Vagina (tissue), 2 donors: ENCODE measurements at places on chromosomes 6 and 20.

DNA sequence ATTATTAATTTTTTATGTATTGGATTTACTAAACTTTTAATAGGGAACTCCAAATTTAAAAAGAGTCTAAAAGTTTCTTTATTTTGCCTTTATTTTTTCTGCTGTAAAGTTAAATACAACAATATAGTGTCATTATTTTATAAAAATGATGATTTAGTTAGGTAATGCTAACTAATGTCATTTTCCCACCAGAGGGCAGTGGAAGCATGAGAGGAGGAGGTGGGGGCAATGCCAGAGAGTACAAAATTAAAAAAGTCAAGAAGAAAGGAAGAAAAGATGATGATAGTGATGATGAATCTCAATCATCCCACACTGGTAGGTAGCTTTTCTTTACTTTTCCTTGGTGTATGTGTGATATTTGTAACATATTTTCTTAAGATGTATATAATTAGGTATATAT, 20.2 kb upstream of the FHL5 start:
- no peak for DNase-seq

DNA sequence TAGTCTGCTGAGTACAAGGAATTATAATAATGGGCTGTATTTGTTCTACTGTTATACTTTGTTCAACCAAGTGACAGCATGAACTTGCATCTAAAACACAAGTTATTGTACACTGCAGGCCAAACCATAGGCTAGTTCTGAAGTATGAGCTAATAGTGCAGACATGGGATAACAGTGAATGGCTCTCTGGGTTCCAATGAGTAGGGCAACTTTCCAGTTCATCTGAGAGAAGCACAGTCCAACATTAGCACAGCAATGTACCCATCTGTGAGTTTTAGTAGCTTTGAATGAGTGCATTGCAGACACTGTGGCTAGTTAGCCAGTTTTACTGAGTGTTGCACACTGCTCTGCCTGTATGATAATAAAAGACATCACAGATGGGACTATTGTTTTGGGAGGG, 56.5 kb upstream of the FUT9 start:
- no peak for DNase-seq

- no peak for DNase-seq
Measured at GRCh38 chr20:46013829-46014516, 5.3 kb downstream of the MMP9 start.

GRCh38 chr6:101402622-101403031, 9.1 kb downstream of the GRIK2 start:
- no peak for DNase-seq

DNA sequence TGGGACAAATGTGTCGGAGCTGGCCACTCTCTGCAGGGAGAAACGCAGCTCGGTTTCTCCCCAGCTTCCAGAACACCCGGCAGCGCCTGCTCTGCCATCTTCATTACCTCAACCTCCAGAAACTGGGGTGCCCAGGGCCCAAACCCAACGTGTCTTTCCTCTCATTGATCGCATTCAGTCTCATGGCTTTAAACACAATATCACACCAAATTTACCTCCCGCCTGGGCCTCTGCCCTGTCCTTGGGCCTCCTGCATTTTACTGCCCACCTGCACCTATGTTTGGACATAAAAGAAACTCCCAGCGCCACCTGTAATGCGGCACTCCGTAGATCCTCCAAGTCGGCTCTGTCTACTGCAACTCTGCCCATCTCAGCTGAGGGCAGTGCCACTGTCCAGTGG, 22.2 kb downstream of the SERPINB6 start:
- DNase-seq, result no peak

GRCh38 chr20:57071283-57071731, 195.1 kb downstream of the BMP7 start:
- DNase-seq, result no peak

DNA sequence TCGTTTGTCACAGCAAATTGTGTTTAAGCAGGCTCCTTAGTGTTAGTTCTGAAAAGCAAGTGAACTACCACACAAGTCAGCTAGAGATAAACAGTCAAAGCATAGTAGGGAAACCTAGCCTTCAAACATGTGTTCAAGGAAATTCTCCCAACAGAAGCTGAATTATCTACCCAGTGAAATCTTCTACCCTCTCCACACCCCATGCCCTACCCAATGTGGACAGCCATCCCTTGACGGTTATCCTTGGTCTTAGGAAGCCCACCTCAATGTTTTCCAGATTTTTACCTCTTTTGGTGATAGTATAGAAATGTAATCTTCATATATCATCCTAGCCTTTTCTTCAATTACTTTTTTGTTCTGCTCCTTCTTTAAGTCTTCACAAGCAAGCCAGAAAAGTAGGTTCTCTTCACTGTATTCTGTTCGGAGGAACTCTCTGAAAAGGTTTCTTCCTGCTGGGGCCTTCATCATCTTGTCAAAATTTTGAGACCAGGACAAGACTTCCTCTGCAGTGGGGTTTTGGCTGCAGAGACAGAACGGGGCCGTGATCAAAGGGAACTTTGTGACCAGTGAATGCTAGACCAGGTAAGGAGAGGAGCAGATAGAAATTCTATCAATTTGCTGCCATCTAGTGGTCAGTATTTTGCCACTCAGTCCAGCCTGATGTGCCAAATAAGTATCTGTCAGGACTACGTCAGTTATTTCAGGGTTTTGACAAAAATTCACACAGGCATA, 21.6 kb upstream of the MTRF1L start:
- no peak for DNase-seq

DNA sequence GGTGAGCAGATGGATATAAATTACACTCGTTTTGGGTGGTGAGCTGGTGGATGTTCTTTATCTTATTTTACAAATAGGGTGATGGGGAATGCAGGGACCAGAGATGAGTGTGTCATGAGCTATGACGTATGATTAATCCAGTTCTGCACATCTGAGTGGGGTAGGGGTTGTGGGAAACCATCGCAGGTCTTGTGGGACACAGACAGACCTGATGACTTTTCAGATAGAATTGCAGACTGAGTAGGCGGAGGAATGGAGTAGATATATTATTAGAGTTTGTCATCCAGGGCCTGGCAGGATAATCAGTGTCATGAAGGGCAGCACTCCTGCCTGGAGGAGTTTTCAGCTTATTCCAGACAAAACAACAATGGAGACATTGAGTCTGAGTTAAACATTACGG, 12.9 kb upstream of the DSP start:
- no peak for DNase-seq

GRCh38 chr6:143009851-143010250, 50.8 kb upstream of the AIG1 start:
- no peak for DNase-seq

DNA sequence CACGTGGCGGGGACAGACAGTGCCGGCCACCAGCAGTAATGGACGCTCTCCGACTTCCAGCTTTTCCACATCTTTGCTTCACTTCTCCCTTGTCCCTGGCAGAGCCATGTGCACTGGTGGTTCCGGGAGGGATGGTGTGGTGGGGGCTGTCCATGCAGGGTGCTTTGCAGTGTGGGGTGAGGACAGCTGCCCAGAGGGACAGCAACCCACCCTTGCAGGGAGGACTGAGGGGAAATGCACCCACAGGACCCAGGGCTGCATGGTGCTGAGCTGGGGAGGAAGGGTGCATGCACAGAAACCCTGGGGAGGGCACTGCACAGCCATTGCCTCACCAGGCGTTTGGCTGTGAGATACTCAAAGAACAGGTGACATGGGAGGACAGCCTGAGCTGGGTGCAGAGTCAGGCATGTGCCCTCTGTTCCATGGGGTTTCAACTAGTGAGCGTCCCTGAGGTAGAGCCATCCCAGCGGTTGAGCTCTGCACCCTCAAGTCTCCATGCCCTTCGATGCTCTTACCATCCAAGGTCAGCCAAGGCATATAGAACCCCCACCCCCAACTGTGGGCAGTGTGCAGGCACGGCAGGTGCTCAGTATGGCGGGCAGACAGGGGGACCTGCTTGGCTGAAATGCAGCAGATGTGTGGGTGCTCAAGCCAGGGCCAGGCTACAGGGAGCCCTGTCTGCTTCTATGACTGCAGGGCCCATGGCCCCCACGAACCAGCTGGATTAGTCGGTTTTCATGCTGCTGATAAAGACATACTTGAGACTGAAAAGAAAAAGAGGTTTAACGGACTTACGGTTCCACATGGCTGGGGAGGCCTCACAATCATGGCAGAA, 239.7 kb downstream of the TTLL2 start:
- DNase-seq, result peak; percentile 62

DNA sequence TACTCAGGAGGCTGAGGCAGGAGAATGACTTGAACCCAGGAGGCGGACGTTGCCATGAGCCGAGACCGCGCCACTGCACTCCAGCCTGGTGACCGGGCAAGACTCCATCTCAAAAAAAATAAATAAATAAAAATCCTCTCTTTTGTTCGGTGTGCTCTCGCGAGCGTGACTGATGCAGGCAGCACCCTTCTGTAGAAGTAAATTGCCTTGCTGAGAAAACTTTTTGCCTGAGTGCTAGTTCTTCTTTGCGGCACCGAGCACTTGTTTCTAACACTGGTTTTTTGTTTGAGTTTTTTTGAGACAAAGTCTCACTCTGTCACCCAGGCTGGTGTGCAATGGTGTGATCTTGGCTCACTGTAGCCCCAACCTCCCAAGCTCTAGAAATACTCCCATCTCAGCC, 30.5 kb downstream of the PLN start:
- no peak for DNase-seq

GRCh38 chr6:128275030-128275429, 245.4 kb downstream of the PTPRK start:
- DNase-seq, result no peak

GRCh38 chr6:117791012-117791411, 115.7 kb downstream of the NUS1 start:
- no peak for DNase-seq

DNA sequence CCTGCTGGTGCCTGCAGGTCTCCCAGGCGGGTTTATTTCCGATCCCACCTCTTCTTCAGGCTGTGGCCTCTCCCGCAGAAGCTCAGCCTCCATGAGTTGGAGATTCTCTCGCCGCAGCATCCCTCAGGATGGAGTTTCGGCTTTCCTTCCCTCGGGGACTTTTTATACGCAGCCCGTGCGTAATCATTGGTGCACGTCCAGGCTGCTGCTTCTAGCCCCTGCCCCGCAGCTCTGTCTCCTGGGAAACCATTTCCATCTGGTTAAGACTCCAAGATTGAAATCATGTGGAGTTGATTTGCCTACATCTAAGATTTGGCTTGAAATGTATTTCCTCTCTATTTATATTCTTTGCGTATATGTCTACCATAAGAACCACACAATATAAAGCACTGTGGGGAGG, 46.7 kb upstream of the CARMIL1 start:
- no peak for DNase-seq

DNA sequence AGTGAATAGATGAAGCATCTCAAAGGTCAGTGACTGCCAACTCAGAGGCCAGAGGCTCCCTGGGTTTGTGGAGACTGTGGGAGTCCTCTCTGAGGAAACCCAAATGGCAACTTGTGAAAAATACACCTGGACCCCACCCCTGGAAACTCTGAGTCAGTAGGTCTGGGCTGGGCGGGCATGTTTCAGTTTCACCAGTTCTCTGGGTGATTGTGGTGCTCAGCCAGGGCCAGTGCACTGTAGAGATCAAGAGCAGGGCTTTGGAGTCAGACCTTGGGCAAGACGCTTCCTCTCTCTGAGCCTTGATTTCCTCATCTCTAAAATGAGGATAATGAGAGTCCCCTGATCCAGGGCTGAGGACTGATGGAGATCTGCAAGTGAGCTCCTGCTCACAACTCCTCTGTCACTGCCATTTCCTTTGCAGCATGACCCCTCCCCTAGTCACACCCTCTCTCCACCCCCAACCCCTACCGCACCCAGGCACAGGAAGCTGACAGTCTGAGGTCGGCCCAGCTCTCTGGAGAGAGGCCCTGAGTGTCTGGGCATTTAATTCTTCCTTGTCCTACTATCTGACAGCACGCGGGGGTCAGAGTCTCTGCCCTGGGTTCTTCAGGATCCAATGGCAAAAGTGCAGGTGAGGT, 5.1 kb downstream of the DEF6 start:
- no peak for DNase-seq

DNA sequence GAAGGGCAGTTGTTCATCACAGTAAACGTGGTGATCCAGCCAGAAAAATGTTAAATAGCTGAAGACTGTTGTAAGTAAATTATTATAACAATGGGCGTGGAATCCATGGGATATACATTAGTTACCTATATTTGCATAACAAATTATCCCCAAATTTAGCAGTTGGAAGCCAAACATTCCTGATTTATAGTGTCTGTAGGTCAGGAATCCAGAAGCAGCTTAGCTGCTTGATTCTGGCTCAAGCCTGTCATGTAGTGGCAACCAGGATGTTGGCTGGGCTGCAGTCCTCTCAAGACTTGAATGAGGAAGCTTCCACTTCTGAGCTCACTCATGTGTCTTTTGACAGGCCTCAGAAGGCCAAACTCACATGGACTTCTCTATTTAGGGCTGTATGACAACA, 6.9 kb upstream of the ADGRB3 start:
- no peak for DNase-seq

GRCh38 chr6:125668071-125668470, 81.4 kb upstream of the HEY2 start:
- DNase-seq, result no peak

DNA sequence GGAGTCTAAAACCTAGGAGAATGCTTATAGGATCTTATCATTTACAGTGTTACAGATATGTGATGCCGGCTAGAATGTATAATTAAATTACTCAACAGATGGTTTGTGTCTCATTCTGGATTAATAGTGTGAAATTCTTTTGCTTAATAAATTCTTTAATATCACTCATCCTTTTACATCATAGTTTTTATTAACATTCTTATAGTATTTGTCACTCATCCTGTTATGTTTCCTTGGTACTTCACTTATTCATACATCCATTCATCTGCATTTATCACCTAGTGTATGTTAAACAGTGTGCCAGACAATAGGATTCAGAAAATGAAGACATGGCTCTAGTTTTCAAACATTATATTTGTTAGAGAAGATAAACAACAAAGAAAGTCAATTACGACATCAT, 468.7 kb downstream of the FRK start:
- DNase-seq, result no peak

DNA sequence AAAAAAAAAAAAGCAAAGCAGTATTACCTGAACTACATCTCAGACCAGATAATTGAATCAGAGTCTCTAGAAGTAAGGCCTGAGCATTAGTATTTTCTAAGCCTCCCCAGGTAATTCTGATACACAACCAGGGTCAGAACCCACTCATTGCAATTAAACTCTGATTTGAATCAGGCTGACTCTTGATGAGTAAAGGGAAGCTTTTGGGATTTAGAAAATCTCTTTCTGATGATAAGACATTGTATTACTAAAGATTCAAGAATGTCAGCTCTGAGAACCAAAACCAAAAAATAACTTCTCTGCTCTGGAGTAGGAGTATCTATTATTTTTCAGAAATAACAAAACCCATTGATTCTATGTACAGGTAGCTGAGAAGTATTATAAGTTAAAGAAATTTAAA, 100.1 kb upstream of the COL21A1 start:
- no peak for DNase-seq

GRCh38 chr20:63056236-63057170, 49.7 kb upstream of the BHLHE23 start:
- no peak for DNase-seq

- no peak for DNase-seq
Measured at GRCh38 chr6:119781365-119781764, 431.8 kb upstream of the MAN1A1 start.

GRCh38 chr20:47529840-47530239, 28.2 kb downstream of the NCOA3 start:
- DNase-seq, result no peak
